ENCODE measurements at places on chromosomes 11 and 22.

DNA sequence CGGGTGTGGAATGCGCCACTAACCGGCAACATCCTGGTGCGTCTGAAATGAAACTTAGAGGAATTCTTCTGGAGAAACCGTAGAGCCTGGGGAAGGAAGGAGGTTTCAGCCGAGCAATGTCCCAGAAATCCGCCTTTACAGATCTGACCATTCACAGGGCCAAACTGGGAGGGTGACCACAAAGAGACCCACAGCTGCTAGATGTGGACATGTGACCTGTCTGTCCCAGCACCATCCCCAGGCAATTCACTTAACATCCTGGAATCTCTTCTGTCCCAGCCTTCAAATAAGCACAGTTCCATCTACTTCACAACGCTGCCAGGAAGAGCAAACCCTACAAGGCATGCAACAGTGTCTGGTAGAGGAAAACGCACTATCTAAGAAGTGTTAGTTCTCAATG, 9.8 kb downstream of the MCAT start:
- DNase-seq, result no peak

GRCh38 chr11:21675049-21675616, 517.8 kb upstream of the ANO5 start:
- DNase-seq, result no peak

GRCh38 chr22:46815896-46816731, 53.7 kb downstream of the TBC1D22A start:
- no peak for DNase-seq

DNA sequence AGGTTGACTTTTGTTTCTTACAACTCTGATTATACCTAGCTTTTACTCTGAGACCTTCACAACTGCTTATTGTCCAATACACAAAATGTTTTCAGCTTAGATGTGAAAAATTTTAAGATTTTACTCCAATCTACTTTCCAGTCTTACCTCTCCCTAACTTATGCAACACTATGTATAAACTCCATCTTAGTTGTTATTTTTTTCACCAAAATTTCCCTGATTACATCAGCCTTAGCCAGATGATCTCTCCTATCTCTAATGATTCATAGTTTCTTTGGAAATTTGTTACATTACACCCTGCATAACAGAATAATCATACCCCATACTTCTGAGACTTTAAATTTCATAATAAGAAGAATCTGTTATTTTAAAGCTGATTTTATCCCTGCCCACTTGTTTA, 621.0 kb upstream of the ANO3 start:
- DNase-seq, result no peak

DNA sequence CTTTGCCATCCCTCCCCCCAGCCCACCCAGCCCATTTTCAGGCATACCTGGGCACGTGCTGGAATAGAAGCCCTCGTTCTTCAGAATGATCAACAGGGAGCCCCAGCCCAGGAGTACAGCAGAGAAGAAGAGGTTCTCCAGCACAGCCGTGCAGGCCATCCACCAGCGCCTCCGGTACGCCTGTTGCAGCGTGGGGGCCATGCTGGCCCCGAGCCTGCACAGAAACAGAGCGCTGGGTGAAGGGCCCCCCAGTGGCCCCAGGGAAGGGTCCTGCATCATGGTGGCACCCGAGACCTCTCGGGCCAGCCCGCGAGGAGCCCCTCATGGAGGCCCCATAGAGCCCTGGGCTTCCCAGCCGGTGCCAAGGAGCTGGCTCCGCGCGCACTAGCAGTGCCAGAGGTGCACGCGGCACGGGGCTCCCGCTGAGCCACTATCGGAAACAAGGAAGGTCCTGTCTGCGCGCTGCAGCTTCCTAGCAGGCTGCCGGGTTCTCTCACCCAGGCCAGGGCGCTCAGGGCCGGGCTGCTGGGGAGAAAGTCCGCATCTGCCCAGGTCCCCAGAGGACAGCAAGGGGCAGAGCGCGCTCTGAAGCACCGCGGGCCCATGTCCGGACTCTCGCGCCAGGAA, 1.5 kb downstream of the SLC43A1 start:
- DNase-seq, result no peak

GRCh38 chr11:134643115-134644012, 231.3 kb upstream of the B3GAT1 start:
- no peak for DNase-seq

DNA sequence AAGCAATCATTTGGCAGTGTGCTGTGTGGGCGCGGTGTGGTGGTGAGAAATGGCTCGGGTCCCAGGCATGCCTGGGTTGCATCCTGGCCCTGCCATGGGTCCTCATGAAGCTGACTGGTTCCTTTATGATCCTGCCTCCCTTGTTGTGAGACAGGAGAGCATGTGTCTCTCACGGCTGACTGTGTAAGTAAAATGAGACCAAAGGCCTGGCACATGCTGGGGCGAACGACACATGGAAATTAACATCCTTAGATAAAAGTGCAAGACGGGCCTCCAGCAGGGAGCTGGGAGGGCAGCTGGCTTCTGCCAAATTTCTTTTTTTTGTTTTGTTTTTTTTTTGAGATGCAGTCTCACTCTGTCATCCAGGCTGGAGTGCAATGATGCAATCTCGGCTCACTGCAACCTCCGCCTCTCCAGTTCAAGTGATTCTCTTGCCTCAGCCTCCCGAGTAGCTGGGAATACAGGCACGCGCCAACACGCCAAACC, 9.4 kb upstream of the FBLN1 start:
- DNase-seq, result no peak

DNA sequence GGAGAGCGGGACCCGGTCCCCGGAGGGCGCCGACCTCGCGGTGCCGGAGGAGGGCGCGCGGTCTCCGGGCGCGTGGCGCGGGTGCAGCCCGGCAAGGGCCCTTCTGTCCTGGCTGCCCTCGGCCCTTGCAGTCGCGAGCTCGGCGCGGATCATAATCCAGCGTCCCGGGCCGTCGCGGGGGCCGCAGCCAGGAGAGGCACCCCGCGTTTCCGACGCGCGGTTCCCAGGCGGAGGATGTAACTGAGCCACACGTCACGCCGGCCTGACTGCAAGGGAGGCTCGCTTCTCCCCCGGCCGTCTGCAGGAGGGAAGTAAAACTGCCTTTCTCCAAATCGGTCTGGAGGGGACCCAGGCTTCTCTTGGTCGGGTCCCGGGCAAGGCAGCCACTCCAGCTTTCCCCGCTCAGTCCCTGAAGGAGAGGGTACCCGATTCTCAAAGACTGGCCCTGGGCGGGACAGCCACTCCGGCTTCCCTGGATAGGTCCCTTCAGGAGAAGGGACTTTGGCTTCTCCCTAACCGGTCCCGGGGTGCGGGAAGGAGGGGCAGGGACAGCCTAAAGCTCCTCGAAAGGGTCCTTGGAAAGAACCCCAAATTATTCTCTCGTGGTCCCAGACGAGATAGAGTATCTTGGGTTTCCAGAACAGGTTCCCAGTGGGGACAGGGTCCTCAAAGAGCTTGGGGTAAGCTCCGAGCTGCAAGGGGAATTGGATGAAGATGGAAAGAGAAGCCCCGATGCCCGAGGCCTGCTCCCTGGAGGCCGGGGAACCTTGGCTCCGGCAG, 836 bp downstream of the SPON1 start:
- no peak for DNase-seq

- no peak for DNase-seq
Observed at GRCh38 chr22:36129486-36130388, 30.8 kb downstream of the APOL3 start.

- no peak for DNase-seq
Observed at GRCh38 chr22:30701872-30702271, 7.2 kb downstream of the OSBP2 start.

DNA sequence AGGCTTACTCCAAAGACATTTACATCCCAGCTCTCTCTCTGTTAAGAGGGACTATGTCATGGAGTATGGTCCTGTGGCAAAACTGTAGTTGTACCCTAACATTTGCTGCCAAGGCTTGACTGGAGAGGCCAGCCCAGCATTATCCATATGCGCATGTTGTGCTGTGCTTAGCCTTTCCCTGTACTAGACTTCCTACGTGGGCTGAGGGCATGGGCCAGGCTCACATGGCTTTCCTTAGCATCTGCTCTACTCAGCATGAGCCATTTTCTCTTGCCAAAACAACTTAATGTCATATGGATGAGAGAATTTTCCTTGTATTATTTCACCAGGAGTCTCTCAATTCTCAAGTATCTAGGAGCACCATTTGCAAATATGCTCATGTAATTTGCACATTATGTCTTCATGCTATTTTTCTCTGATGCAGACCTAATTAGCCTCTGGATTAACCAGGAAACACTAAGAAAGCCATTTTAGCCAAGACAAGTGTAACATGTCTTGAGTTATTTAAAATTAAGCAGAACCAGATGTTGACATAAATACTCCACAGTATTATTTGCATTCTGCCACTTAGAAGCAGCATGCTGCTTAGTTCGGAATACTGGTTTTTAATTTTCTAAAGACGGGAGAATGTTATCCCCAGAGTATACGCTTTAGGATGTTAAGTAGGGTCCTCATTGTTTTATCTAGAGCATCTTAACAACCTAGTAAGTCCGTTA, 71.7 kb upstream of the FAR1 start:
- no peak for DNase-seq

DNA sequence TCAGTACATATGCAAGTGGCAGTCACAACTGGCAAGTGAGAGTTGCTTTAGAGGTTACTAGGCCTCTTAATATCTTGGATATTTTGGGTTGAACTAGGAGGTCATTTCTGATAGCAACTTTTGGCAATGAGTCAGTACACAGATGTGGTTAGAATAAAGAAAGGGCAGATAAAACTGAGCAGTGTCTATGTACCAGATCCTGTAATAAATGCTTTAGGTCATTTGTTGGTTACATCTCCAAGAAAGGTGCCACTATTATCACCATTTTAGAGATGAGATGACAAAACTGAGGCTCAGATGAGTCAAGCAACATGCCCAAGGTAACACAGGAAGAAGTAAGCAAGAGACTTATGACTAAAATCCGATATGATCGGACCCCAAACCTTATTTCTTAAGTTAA, 25.0 kb downstream of the MAML2 start:
- DNase-seq, result no peak

DNA sequence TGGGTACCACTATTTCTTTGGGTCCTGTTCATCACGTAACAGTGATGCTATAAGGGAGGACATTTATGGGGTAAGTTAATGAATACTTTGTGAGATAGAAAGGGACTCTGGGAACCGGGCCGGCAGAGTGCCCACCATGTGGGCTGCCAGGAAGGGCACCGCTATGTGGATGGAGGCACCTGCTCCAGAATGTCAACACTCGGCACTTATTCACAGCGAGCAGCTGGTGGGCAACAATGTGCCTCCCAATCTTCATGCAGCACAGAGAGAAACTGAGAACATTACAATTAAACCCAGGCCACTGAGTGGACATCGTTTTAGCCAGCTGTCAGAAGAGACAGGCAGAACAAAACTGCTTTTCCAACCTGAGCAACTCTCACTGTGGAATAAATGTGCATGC, 15.8 kb upstream of the ELFN2 start:
- no peak for DNase-seq

All from activated CD4-positive, CD25-positive, alpha-beta regulatory T cell treated with anti-CD3 and anti-CD28 coated beads, Interleukin-2, amount 50 U/mL, for 16 hours (primary cell).